WTC11 (cell line): ENCODE measurements at places on chromosomes 1 and 21. TPM values are rescaled to one million over a fixed set of nuclear protein-coding genes. Genes with fewer than 3 reads are reported as not detected.

GREM2 gene
- total RNA-seq, result 0.07 to 0.17 TPM (median 0.11 TPM) in 3 replicates

C1QC gene
- 0.21 to 0.66 TPM (median 0.28 TPM) in 3 replicates for total RNA-seq

ADORA1 gene
- 1.8 to 2.7 TPM (median 2.6 TPM) in 3 replicates for total RNA-seq

HMGCS2 gene
- total RNA-seq, result 0.24 to 0.69 TPM (median 0.41 TPM) in 3 replicates

DNA sequence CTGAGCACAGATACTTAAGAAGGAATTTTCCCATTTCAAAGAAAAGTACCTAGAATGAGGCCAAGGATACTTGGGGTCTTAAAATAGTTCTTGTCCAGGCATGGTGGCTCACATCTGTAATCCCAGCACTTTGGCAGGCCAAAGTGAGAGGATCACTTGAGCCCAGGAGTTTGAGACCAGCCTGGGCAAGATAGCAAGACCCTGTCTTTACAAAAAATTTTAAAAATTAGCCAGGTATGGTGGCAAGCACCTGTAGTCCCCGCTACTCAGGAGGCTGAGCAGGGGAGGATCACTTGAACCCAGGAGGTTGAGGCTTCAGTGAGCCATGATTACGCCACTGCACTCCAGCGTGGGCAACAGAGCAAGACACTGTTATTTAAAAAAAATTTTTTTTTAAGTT is 29.0 kb downstream of the NFYC start:
- no peak overlapping the region for H3K4me3 ChIP-seq
- no peak overlapping the region for H3K27ac ChIP-seq
- peaks cover 18% of the 10 kb centered on the region for H3K4me1 ChIP-seq
- peaks cover 8% of the 10 kb centered on the region for H3K36me3 ChIP-seq

- peak overlapping the region; percentile 67 for H3K4me3 ChIP-seq
- peak; percentile 68 for DNase-seq
- H3K27me3 ChIP-seq, result no peaks in the 10 kb centered on the region; the same call in 1 of the 2 replicates
- H3K36me3 ChIP-seq, result no peaks in the 10 kb centered on the region
- H3K4me1 ChIP-seq, result peaks cover 36% of the 10 kb centered on the region
- H3K27ac ChIP-seq, result no peak overlapping the region
These were observed 35.5 kb downstream of the TOMM20 start for GRCh38 chr1:235093013-235093695.

GRCh38 chr1:11782127-11782708 is 20.2 kb downstream of the C1orf167 start:
- no peak overlapping the region for H3K27ac ChIP-seq
- no peak for DNase-seq
- H3K4me3 ChIP-seq, result no peak overlapping the region
- H3K4me1 ChIP-seq, result peaks cover 20% of the 10 kb centered on the region
- no peaks in the 10 kb centered on the region for H3K27me3 ChIP-seq

- DNase-seq, result no peak
- H3K4me3 ChIP-seq, result no peak overlapping the region
- H3K36me3 ChIP-seq, result peaks cover 89% of the 10 kb centered on the region
These were observed 38.8 kb downstream of the PARP1 start for GRCh38 chr1:226369110-226369509.
